ENCODE measurements at places on chromosomes 3 and 15.

- DNase-seq: no peak
Observed at GRCh38 chr15:45026651-45027190, 3.7 kb downstream of the SORD start.

- peak; percentile 7 for DNase-seq
Observed at GRCh38 chr3:52399593-52399992, 45.3 kb downstream of the SEMA3G start.

DNA sequence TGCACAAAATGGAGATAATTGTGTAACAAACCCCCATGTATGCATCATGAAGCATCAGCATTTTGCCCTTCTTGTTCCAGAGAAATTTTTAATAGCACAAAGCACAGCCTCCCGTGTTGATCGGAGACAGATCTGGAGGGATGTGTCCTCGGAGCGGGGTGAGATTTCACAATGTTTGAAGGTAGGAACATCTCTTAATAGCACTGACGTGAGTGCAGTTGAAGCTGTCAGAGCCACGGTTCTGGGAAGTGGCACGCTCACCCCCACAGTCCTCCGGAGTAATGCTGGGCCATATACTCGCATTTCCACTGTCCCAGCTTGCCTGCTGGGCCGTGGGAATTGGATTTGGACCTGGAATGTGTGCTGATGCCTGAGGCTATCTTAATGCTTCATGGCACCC, 24.1 kb downstream of the ARPP21 start:
- DNase-seq: peak; percentile 25

- DNase-seq: no peak
Observed at GRCh38 chr3:2512881-2513280, 414.2 kb downstream of the CNTN4 start.

GRCh38 chr3:28841441-28841840, 439.4 kb upstream of the RBMS3 start:
- no peak for DNase-seq

DNA sequence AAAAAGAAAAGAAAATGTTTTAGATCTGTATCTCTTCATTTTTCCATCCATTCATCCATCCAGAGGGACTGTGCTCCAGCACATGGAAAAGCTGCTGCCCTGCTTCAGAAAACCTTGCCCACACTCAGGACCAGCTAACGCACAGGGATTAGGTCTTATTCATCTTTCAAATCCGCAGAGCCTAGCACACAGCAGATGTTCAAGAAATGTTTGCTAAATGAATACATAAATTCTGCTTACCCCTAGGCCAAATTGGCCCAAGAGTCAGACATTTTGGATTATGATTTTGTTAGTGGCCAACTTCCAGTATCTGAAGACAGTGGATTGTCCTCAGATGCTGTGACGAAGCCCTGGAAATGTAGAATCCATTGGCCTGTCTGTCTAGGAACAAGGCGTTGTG, 71.4 kb downstream of the GHSR start:
- DNase-seq: no peak

DNA sequence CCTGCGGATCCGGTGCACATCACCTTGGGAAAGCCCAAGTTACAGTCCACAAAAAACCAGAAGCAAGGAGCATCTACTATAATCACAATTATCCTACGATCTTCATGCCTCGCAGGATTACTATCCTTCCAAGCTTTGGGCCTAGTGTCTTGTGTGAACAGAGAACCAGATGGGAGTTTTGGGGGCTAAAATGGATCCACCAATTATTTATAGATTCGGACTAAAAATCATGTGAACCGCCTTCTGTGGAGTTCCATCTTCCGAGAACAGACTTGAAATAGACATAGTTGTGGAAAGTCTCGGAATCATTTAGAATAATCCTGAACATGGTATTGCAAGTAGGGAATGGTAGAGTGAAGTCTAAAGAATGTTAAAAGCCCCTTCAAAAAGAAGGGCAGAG, 70.1 kb downstream of the EIF4E3 start:
- no peak for DNase-seq

DNA sequence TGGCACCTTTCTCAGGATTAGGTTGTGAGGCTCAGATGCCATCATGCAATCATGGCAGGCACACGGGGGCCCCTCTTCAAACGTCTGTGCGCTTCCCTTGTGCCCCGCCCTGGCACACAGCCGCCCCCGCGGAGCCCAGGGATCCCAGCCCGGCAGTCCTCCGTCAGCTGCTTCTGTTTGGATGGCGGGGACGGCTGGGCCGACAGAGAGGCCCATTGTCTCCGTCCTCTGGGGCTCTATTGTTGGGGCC, 849 bp upstream of the HDAC11 start:
- peak; percentile 52 for DNase-seq

GRCh38 chr3:99960123-99960878, 142.6 kb downstream of the CMSS1 start:
- DNase-seq: no peak

DNA sequence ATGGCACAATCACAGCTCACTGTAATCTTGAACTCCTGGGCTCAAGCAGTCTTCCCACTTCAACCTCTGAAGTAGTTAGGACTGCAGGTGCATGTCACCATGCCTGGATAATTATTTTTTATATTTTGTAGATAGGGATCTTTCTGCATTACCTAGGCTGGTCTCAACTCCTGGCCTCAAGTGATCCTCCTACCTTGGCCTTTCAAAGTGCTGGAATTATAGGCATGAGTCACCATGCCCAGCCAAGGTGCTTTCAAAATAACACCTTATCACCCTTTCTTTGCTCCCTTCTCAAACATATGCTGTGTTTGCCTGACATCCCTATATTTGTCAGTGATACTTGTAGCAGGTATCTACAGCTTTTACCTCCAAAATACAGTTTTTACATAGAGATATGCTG, 242.0 kb upstream of the ARRDC4 start:
- DNase-seq: no peak

DNA sequence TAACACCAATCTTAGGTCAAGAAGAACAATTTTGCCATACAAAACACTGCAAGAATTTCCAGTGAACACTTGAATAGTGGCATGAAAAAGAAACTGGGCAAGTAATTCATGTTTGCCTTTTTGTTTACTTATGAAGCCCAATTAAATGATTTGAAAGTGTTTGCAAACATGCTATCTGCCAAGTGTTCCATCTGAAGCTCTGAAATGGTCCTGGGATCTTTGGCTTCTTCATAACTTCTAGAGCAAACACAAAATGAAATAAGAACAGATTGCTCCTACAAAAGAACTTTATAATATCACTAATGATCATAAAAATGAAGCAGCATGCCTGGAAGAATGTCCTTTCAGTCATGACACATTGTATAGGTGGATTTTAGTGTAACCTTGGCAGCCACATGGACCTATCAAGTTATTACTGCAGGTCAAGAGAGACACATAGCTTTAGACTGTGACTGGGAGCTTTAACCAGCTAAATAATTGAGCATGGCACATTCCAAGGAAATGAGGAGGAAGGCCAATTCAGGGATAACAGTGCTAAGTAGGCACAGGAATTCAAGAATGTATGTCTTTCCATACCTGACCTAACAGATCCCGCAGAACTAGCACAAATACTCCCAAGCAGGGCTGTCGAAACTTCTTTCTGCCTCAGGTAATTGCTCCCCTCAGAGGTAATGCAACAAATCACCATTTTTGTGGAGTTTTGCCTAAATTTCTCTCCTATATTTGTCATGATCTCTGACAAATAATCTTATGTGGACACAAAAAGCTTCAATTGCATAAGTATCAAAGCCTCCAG, 144.6 kb downstream of the DUT start:
- no peak for DNase-seq

GRCh38 chr3:196339493-196340254, 1.5 kb upstream of the TM4SF19 start:
- DNase-seq: no peak

DNA sequence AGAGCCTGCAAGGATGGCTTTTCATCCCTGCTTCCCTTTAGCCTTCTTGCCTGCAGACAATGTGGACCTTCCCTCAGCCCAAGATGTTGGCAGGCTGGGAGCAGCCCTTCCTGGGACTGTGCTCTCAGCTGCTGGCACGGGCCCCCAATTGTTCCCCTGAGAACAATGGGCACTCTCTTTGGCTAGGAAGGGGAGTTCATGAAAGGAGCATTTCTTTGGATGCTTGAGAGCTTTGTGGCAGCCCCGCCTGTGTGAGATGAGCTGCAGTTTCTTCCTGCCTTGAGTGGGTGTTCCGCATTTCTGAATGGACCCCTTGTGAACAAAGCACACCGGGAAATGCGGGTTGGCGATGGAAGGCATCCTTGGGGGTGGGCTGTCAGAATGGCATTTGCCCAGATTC, 35.0 kb upstream of the BSN start:
- no peak for DNase-seq

GRCh38 chr15:42157981-42158765, 1.7 kb upstream of the PLA2G4F start:
- DNase-seq: no peak

DNA sequence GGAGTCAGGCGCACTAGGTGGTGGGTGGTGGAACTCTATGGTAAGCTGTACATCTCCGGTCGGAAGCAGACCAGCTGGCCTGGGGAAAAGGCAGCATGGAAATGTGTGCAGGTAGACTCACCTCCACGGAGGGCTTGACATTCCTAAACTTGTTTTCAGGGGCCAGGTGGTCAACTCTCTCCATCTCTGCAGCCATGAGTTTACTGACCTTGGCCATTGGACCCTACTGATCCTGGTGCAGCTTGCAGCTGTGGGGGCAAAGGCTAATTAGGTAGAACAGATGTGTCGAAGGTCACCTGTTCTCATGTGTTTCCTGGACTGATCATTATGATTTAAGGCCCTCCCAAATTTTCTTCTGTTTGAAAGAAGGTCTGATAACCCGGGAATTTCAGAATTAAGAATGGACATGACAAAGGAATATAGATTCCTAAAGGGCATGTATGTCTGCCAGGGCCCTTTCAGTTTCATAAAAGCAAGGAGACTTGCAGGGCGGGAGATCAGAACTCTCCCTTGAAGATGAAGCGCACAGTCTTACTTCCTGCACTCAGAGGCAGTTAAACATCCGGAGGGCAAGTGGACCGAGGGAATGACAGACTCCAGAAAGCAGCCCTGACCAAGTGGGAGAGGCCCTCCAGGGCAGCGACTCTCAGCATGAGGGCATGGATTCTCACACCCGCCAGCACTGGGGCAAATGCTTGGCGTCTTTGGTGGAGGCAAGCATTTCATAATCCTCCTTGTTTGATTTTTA, 56.1 kb upstream of the CMTM7 start:
- DNase-seq: no peak

GRCh38 chr3:161251716-161252115, 30.6 kb downstream of the NMD3 start:
- DNase-seq: no peak

DNA sequence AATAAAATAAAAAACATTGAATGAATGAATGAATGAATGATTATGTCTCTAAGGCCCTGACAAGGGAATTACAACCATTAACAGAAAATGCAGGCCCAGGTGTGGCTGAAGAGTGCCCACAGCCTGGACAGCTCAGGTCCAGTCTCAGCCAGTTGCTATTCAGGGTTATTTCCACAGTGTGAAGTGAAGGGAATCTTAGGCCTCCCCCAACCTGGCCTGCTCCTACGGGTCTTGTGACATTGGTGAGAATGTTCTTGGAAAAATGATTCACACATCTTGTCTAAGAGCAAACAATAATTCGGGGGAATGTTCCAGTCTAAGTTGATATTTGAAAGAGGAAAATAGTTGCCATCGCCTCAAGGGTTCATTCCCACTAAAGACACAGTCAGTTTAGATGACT, 37.0 kb downstream of the MINDY4B start:
- no peak for DNase-seq

DNA sequence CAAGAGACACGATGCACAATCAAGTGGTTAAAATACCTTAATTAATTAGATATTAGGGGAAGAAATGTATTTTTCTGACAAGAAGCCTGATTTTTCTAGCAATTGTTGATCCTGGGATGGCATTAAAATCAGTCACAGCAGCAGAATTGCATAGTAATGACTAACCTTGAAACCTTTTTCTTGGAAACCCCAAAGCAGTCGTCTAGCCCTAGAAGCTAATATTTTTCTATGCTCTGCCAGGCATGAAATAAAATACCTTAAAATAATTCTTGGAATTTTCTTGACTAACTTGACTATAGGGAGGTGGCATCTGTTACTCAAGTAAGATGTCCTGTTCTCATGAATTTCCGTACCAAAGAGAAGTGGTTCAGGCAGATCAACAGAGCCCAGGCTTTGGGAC, 204.1 kb downstream of the THRB start:
- DNase-seq: no peak

DNA sequence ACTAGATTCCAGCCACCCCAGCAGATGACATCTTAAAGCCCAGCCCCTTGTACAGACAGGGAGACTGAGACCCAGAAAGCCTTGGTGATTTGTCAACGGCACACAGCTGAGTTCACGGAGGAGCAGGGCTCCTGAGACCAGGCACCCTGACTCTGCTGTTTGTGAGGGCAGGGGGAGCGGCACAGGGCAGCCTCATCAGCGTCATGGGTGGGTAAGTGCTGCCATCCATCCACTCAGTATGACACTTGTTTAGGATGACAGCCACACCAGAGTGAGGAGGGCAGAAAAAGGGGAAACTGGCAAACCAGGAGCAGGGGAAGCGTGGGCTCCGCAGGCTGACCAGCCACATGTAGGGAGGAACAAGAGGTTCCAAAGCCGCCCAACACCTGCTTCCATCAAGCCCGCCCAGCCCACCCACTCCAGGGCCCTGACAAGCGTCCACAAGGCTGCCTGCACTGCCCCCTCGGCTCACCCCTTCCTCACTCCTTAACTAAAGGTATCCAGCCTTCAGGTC, 19.9 kb downstream of the RBPMS2 start:
- no peak for DNase-seq

DNA sequence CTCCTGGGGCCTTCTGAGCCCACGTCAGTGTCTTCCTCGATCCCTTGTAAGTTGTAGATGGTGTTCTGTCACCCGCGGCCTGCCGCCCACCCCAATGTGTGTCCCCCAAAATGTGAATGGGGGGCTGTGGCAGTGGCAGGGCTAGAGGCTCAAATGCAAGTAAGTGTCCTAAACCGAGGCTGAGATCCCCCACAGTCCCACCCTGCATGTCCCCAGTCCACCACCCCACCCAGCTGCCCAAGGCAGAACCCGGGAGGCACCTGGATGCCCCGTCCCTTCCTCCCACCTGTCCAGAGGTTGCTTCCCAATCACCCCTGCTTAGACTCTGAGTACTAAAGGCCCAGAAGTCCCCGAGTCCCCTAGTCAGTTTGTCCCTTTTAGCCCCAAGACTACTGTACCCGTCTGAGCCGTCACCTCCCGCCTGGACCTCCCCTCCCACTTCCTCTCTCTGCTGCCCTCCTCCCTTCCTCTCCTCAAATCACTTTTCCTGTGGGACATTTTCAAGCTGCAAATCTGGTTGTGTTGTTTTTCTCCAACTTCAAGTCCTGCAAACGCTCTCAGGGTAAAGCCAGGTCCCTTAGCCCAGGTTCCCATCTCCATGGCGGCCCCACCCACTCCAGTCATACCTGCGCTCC, 11.8 kb upstream of the PLXND1 start:
- peak; percentile 44 for DNase-seq

Data from left ventricle myocardium inferior (tissue), 1 donor.